Activated naive CD4-positive, alpha-beta T cell (primary cell): ENCODE measurements at places on chromosomes 5 and 9.

GRCh38 chr9:95120781-95121370 lies 196.6 kb downstream of the FANCC start:
- DNase-seq, result no peak

DNA sequence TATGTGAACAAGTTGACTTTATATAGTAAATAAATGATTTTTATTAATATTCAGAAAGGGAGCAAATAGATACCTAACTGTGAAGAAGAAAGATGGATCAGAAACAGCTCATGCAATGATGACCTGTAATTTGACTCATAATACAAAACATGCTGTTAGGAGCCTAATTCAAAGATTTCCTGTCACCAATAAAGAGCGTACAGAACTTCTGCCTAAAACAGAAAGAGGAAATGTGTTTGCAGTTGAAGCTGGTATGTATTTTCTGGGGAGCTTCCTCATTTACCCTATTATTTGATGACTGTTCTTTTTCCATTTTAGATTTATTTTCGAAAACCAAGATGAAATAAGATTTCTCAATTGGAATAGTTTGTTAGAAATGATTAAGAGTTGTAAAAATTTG lies 11.4 kb downstream of the YTHDC2 start:
- DNase-seq, result no peak

DNA sequence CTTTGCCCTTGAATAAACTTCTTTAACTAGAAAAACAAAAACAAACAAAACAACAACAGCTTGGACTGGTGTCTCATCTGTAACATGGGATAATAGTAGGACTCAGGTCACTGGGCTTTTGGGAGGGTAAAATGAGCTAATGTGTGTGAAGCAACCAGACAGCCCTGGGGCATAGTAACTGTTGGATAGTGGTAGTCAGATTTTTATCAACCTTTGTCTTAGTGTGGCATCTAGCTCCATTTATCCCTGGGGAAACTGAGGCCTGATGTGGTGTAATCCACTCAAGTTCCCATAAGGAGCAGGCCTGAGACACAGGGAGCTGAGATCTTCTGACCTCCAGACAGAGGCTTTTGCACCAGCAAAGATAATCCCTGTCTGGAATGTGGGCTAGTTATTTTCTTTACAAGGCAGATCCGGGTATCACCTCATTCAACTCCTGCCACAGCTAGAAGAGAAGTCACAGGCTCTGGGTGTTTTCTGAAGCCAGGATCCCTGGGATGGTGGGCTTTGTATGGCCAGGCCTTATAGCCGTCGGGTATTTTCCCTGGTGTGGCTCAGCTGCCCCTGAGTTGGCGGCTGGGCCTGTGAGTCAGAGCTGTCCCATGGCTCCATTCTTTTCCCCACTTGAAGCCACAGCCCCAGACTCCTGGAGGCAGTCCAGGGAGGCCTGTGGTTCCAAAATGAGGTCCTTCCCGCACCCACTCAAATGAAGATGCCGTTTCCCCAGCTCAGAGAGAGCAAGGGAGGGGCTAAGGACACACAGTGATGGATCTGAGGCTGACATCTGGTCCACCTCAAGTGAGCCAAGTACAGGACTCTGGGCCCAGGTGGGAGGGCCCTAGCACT lies 26.1 kb upstream of the CSF1R start:
- no peak for DNase-seq

DNA sequence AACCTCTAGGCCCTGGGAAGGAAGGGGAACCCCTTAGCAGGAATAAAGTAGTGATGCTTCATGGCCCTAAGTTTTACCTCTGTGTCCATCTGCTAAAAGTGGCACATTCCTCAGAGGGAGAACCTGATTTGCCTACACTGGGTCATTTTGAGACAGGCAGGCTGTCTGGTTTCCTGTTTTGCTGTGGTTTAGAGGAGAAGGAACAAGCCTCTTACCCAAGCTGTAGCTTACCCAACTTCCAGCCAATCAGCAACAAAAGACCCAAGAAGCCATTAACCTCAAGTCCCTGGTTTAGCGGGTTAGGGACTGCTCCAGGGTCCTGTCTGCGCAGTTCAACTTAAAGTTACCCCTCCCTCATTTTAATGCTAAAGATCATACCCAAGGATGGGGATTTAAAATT lies 411.0 kb downstream of the MAT2B start:
- DNase-seq, result no peak

DNA sequence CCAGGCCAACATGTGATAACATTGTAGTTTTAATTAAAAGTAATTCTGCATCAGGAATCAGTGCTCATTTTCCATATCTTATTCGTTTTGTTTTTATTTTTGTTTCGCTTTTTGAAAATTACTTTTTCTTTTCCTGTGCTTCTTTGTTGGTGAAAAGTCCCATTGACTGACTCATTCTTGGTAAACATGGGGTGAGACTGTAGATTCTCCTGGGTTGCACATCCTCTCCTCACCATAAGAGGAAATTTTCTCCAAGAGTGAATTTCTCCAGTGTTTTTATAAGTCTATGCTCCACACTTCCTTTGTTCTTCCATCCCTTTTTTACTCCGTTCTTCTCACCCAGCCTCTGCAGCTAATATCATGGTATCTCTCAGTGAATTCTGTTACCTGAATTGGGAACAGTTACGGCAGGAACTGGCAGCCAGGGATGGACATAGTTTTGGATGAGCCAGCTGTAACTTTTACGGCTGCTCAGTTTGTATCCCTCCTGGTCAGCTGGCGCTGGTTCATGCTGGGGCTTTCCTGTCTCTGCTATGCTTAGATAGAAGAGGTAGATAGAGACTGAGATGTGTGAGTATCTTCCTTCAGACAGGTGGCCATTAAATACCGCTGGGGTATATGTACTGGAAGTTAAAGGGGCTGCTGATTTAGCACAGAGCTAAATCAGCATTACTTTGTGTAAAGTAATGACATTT lies 80.0 kb downstream of the MAN2A1 start:
- no peak for DNase-seq

GRCh38 chr9:71680189-71680980 lies 87.9 kb downstream of the CEMIP2 start:
- DNase-seq, result no peak

GRCh38 chr5:10588109-10588775 lies 24.4 kb downstream of the ANKRD33B start:
- DNase-seq, result no peak

DNA sequence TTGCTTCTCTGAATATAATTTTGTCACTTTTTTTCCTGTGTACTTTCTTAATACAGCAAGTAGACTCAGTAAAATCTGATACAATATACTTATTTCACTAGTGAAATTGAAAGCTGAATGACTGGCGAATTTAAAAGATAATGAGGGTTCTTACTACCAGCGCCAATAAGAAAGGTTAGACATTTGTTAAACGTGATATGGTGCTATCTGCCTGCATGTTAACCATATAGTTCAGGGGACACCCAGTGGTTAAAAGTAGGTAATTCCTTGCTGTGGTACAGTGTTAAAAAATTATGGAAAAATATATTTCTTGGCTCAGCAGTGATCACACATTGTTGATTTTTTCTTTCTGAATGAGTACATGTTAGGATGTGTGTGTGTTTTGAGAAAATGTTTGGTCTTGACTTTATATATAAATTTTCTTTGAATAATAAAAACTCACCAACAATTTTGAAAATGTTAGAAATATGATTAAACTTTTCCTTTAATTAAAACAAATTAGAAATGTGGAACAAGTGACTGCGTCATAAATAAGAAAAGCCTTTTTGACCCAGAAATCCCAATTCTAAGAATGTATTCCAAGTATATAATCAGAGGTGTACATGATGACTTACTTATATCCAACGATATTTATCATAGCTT lies 25.8 kb downstream of the CAST start:
- no peak for DNase-seq

DNA sequence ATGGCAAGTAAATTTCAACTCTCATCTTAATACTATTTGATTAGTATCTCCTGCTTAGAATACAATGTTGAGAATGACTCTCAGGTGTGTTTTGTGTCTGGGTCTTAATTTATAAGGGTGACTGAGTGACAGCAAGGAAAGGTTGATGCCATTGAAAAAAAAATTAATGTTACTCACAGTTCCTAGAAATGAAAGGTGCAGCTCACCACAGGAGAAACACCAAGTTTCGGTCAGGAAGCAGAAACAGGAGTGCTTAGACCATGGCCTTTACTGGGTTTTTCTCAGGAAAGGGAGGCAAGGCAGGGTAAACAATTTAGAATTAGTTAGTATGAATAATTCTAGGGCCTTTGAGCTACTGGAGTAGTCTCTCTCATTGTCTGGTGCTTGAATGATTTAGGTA lies 159.2 kb upstream of the C9orf72 start:
- DNase-seq, result no peak

DNA sequence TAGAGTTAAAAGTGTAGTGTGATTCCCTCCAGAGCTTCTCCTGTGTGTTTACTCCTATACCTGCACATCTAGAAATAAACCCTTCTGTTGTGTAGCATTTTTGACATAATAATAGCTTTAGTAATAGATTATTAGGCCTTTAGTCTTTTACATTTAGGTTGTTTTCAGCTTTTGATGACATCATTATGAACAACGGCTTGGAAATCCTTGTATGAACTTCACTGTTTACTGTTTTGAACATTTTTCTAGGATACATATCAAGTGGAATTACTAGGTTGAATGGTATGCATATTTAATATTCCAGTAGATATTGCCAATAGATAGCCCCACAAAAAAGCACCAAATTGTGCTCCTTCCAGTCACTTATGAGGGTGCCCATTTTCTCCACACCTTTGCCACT lies 174.0 kb downstream of the ARHGAP26 start:
- no peak for DNase-seq

GRCh38 chr9:129878291-129878690 lies 43.0 kb downstream of the USP20 start:
- DNase-seq, result no peak

GRCh38 chr5:23269981-23270380 lies 237.4 kb upstream of the PRDM9 start:
- DNase-seq, result no peak

GRCh38 chr5:129460936-129461710 lies 1.0 kb downstream of the ADAMTS19 start:
- no peak for DNase-seq

GRCh38 chr9:6632516-6633183 lies 12.9 kb downstream of the GLDC start:
- DNase-seq, result no peak

DNA sequence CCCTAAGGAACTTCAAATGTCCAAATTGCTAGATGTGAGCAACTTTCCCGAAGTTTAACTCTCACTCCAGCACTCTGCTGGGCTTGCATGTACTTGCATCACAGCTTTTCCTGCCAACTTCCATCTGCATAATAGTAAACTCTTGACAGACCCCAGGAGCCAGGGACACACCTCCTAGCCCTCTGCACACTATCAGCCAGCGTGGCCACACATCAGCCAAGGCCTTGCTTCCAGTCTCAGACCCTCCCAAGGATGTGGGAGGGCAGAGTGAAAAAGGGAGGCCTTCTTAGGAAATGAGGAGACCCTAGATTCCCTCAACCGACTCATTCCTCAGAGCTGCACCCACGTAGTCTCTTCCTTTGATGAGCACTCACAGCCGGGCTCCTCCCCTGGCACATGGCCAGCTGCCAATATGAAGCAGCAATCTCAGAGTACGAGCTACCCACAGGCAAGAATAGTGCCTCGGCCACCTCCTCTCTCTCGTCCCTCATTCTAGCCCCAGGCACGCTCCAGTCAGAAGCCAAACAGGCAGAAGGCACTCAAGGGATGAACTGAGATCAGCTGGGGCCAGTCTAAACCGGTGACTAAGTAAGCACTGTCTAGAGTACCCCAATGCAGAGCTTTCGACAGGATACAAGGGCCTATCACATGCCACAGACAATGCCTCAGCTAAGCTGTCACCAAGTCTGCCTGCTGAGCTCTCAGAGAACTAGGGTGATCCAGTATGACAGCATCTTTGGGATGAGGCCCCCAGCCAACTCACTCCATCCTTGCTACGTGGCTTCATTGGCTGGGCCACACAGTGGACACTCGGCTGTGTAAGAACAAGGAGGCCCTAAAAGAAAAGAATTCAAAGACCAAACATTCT lies 2.3 kb downstream of the P4HA2 start:
- no peak for DNase-seq

- DNase-seq, result no peak
These were observed 746.7 kb upstream of the C9orf72 start for GRCh38 chr9:28319981-28320380.

GRCh38 chr9:2849941-2850340 lies 6.0 kb upstream of the PUM3 start:
- DNase-seq, result no peak

DNA sequence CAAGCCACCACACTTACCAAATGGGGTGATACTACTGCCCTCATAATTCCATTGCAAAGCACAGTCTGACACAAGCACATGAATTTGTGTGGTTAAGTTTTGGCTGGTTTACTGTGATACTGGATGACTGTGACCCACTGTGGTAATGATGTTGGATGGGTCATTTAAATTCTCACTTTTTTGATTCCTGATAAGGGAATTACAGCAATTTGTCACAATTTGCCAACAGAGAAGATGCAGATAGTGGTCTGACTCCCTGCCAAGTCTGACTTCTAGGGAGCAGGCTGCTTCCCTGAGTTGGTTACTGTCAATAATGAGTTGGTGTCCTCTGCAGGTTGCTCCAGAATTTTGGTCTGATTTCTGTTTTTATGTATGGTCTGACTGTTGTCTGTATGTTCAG lies 731.9 kb downstream of the MTRR start:
- DNase-seq, result no peak

DNA sequence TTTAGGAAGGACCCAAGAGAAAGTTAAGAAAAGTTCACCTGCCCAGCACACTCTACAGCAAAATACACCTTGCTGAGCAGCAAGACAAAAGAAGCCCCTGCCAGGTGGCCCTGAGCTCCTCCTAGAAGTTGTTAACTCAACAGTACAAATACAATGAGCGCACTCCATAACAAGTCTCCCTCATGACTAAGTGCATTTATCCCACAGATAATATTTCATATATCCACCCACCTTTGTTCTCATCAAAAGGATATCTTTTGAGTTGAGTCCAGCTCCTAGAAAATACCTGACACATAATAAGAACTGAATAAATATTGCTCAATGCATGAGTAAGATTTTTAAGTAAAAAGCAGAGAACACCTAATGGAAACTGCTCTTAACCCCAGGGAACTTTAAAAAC lies 73.3 kb downstream of the ABCA1 start:
- no peak for DNase-seq

DNA sequence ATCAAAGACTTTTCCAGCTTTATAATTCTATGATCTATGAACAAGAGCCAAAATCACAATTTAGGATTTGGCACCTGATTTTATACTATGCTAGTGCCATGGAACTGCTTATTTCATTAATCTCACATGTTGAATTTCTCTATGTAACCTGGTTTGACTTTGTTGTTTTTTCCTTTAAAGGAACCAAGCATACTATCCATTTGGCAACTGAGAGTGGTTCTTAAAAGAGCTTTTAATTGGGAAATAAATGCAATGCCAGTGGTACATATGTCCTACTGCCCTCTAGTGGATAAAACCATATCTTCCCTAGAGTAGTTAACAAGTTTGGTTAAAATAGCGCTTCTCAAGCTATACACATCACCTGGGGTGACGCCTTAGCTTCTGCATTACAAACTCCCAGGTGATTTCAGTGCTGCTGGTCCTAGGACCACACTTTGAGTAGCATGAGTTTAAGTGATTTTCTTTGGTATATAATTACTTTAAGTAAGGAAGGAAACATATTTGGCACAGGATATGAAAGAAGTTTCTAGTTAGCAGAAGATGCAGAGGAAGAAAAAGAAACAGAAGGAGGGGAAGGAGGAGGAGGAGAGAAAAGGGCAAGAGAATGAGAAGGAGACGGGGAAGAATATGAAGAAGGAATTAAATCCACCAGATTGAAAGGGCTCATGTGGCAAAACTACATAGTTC lies 56.8 kb downstream of the FGF10 start:
- no peak for DNase-seq
